ENCODE measurements at places on chromosomes 7 and 10. TPM values are rescaled to one million over a fixed set of nuclear protein-coding genes. Genes with fewer than 3 reads are reported as not detected.
A peak's percentile ranks its signal among the peaks of the same experiment; 100 is the strongest.

The ITIH2 gene
- 0.95 TPM for total RNA-seq

The DNAJC12 gene
- total RNA-seq = 6.4 TPM

The PLCE1 gene
- total RNA-seq = 15.7 TPM

- H3K4me3 ChIP-seq = no peak overlapping the region
- DNase-seq = peak; percentile 61
- no peaks in the 10 kb centered on the region for H3K4me1 ChIP-seq
- H3K36me3 ChIP-seq = no peaks in the 10 kb centered on the region
Measured at GRCh38 chr10:131312478-131312836, 936 bp upstream of the TCERG1L start.

GRCh38 chr7:41881331-41882130 lies 178.6 kb upstream of the INHBA start:
- no peak overlapping the region for H3K4me3 ChIP-seq
- H3K27ac ChIP-seq = no peak overlapping the region
- H3K36me3 ChIP-seq = no peaks in the 10 kb centered on the region
- H3K27me3 ChIP-seq = no peaks in the 10 kb centered on the region
- peaks cover 7% of the 10 kb centered on the region for H3K4me1 ChIP-seq

GRCh38 chr10:77234599-77234998 lies 403.0 kb downstream of the KCNMA1 start:
- H3K36me3 ChIP-seq = no peaks in the 10 kb centered on the region
- H3K27me3 ChIP-seq = no peaks in the 10 kb centered on the region
- no peak overlapping the region for H3K4me3 ChIP-seq
- H3K27ac ChIP-seq = no peak overlapping the region

- H3K36me3 ChIP-seq = peaks cover 15% of the 10 kb centered on the region
- no peak overlapping the region for H3K27ac ChIP-seq
- H3K4me1 ChIP-seq = no peaks in the 10 kb centered on the region
- DNase-seq = no peak
- no peaks in the 10 kb centered on the region for H3K27me3 ChIP-seq
Measured at GRCh38 chr10:67925449-67926005, 41.1 kb downstream of the SIRT1 start.

The ARHGEF35 gene
- total RNA-seq = 10.8 TPM

The CDC123 gene
- 64.3 TPM for total RNA-seq

- H3K27ac ChIP-seq = no peak within 1 kb of the TSS
- peak; percentile 22 for DNase-seq
- H3K27me3 ChIP-seq = no peaks in the 10 kb centered on the region
- peaks cover 7% of the 10 kb centered on the region for H3K4me1 ChIP-seq
- no peak within 1 kb of the TSS for H3K4me3 ChIP-seq
Measured at GRCh38 chr7:143284591-143285469, at the start of gene TMEM139. Gene TMEM139, plus strand, starts transcription at chr7:143284958. Its CDS starts 1,000 bp downstream, at chr7:143285958.

DNA sequence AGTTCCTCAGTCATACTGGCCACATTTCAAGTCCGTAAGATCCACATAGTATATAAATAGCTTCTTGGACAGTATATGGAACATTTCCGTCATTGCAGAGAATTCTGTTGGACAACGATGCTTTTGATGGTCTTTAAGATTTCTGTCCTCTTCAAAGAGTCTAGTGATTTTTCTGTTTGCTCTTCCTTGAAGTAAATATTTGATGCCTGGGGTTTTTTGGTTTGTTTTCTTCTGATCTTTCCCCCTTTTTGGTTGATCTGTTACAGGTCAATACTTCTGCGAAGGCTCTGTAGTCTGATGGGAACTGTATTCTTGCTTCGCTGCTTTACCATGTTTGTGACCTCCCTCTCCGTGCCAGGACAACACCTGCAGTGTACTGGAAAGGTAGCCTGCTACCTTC lies 42.3 kb upstream of the VDAC2 start:
- H3K4me1 ChIP-seq = peaks cover 8% of the 10 kb centered on the region
- H3K36me3 ChIP-seq = peaks cover 2% of the 10 kb centered on the region
- H3K27me3 ChIP-seq = no peaks in the 10 kb centered on the region
- no peak overlapping the region for H3K4me3 ChIP-seq
- DNase-seq = no peak
- peak overlapping the region; percentile 53 for H3K27ac ChIP-seq

DNA sequence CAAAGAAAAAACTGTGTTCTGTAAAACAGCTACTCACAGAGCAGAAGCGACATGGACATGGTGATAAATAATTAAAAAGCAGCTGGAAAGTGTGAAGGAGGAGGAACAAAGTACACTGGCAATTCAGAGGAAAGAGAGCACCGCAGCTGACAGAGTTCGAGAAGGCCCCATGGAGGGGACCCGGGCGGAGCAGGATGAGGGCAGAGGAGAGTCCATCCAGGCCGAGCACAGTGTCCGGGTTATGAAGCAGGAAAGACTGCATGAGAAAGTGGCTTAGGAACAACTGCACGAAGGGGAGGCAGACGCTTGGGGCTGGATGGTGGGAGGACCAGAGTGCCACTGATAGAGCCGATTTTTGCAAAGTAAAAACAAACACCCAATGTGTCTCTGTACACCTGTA lies 185.5 kb downstream of the ZMYND11 start:
- H3K4me3 ChIP-seq = no peak overlapping the region
- H3K27ac ChIP-seq = no peak overlapping the region
- no peaks in the 10 kb centered on the region for H3K4me1 ChIP-seq
- no peak for DNase-seq

- no peaks in the 10 kb centered on the region for H3K27me3 ChIP-seq
- H3K4me3 ChIP-seq = no peak overlapping the region
- no peaks in the 10 kb centered on the region for H3K4me1 ChIP-seq
- H3K36me3 ChIP-seq = peaks cover 44% of the 10 kb centered on the region
- DNase-seq = no peak
- H3K27ac ChIP-seq = no peak overlapping the region
Measured at GRCh38 chr10:87804939-87805569, 13.0 kb downstream of the ATAD1 start.

DNA sequence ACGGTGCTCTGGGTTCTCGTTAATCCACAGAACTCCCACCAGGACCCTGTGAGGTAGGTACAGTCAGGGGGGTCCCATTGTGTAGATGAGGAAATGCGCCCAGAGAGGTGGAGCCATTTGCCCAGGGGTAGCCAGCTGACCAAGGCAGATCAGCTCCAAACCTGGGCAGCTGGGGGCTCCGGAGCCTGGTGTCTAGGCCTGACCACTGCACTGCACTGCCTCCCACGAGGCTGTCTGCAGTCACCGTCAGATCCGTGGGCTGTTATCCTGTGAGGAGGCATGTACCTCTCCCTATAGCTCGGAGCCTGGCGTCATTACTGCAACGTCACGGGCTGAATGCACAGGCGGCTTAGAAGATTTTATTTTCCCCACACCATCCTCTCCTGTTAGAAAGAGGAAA lies 411.8 kb upstream of the FOXK1 start:
- H3K27me3 ChIP-seq = no peaks in the 10 kb centered on the region
- DNase-seq = no peak
- peaks cover 5% of the 10 kb centered on the region for H3K4me1 ChIP-seq
- H3K4me3 ChIP-seq = no peak overlapping the region

DNA sequence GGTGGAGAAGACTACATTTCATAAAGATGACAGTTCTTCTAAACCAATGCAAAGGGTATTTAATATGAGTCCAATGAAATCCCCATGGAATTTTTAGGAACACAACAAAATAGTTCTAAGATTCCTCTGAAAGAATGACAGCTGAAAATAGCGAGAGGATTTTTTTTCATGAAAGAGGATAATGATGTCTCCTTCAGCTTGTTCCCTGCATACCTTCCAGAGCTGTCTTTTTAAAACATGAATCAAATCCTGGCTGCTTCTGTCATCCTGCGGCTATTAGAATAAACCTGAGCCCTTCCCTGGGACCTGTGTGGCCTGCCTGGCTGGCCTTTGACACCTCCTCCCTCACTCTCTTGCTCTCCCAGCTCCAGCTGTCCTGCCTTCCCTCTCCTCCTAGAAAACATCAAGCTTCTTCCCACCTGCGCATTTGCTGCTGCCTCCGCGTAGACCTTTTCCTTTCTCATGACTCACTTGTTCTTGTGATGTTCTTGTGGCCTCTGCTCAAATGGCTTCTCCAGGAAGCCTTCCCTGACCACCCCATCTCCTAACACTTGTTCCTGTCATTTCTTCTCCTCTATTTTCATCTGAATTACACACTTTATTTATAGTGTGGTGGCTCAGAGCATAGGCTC lies 57.4 kb downstream of the EEPD1 start:
- no peak overlapping the region for H3K27ac ChIP-seq
- DNase-seq = no peak
- peaks cover 19% of the 10 kb centered on the region for H3K4me1 ChIP-seq
- no peak overlapping the region for H3K4me3 ChIP-seq

- no peaks in the 10 kb centered on the region for H3K36me3 ChIP-seq
- no peaks in the 10 kb centered on the region for H3K4me1 ChIP-seq
- H3K27ac ChIP-seq = no peak overlapping the region
- H3K27me3 ChIP-seq = no peaks in the 10 kb centered on the region
- H3K4me3 ChIP-seq = no peak overlapping the region
Measured at GRCh38 chr7:132779164-132779563, 202.9 kb upstream of the PLXNA4 start.

DNA sequence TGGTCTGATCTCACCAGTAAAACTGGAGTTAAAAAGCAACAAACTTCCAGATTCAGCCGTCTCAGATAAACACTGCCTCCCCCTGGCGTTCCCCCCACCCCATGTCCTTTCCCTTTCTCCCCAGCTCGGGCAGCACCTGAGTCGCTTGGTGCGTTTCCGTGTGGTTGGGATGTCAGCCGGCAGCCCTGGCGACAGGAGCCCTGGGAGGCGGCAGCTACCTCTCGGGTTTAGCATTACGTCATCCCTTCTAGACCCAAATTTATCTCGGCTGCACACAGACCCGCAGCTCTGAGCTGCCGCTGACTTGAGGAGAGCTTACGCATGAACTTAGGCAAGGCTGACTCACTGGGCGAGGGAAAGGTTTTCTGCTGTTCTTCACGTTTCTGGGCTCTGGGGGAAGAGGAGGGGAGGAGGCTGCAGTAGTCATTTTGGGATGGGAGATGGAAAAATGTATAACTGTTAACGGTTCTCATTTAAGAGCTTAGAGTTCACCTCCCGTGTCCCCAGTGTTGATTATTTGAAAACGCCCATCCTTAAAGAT lies 14.4 kb downstream of the MXI1 start:
- no peaks in the 10 kb centered on the region for H3K27me3 ChIP-seq
- no peak overlapping the region for H3K4me3 ChIP-seq
- H3K4me1 ChIP-seq = peaks cover 15% of the 10 kb centered on the region
- no peaks in the 10 kb centered on the region for H3K36me3 ChIP-seq
- peak overlapping the region; percentile 61 for H3K27ac ChIP-seq

- DNase-seq = no peak
- H3K4me3 ChIP-seq = no peak overlapping the region
- H3K27ac ChIP-seq = no peak overlapping the region
Measured at GRCh38 chr7:35755711-35756110, 45.1 kb upstream of the SEPTIN7 start.

GRCh38 chr7:92735707-92736106 lies 100.7 kb downstream of the CDK6 start:
- no peak overlapping the region for H3K27ac ChIP-seq
- no peaks in the 10 kb centered on the region for H3K4me1 ChIP-seq
- H3K36me3 ChIP-seq = peaks cover 5% of the 10 kb centered on the region
- H3K27me3 ChIP-seq = no peaks in the 10 kb centered on the region

- no peaks in the 10 kb centered on the region for H3K36me3 ChIP-seq
- no peaks in the 10 kb centered on the region for H3K27me3 ChIP-seq
- no peak for DNase-seq
- H3K27ac ChIP-seq = no peak overlapping the region
- no peaks in the 10 kb centered on the region for H3K4me1 ChIP-seq
Measured at GRCh38 chr7:90931986-90932916, 332.0 kb upstream of the FZD1 start.

- DNase-seq = no peak
- no peak overlapping the region for H3K4me3 ChIP-seq
- no peak overlapping the region for H3K27ac ChIP-seq
- H3K36me3 ChIP-seq = no peaks in the 10 kb centered on the region
Measured at GRCh38 chr10:98481404-98481945, 34.7 kb upstream of the HPS1 start.

The INA gene
- 0.31 TPM for total RNA-seq

- H3K27ac ChIP-seq = no peak overlapping the region
- no peaks in the 10 kb centered on the region for H3K27me3 ChIP-seq
- H3K4me3 ChIP-seq = no peak overlapping the region
Measured at GRCh38 chr7:1041551-1042491, 2.5 kb upstream of the GPR146 start.

- H3K27ac ChIP-seq = no peak overlapping the region
- DNase-seq = no peak
- H3K36me3 ChIP-seq = no peaks in the 10 kb centered on the region
- no peaks in the 10 kb centered on the region for H3K27me3 ChIP-seq
- no peaks in the 10 kb centered on the region for H3K4me1 ChIP-seq
- H3K4me3 ChIP-seq = no peak overlapping the region
Measured at GRCh38 chr7:125154930-125155329, 225.3 kb upstream of the POT1 start.

DNA sequence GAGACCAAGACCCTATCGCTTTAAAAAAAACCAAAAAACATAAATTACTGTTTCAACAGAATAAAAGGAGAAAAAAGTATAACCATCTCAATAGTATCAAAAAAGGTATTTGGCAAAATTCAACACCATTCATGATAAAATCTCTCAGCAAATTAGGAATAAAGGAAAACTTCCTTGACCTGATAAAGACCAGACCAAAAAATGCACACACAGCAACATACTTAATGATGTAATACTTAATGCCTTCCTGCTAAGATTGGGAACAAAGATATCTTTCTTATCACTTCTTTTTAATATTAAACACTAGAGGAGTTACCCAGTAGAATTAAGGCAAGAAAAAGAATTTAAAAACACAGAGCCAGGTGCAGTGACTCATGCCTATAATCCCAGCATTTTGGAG lies 79.3 kb downstream of the CNOT4 start:
- H3K36me3 ChIP-seq = peaks cover 11% of the 10 kb centered on the region
- no peak for DNase-seq
- no peaks in the 10 kb centered on the region for H3K27me3 ChIP-seq
- H3K4me3 ChIP-seq = no peak overlapping the region
- H3K4me1 ChIP-seq = no peaks in the 10 kb centered on the region
- H3K27ac ChIP-seq = no peak overlapping the region

The AKR1D1 gene
- not detected for total RNA-seq

- no peaks in the 10 kb centered on the region for H3K27me3 ChIP-seq
- no peaks in the 10 kb centered on the region for H3K4me1 ChIP-seq
- DNase-seq = no peak
- no peaks in the 10 kb centered on the region for H3K36me3 ChIP-seq
- H3K4me3 ChIP-seq = no peak overlapping the region
Measured at GRCh38 chr10:48448796-48449195, 142.3 kb downstream of the MAPK8 start.

DNA sequence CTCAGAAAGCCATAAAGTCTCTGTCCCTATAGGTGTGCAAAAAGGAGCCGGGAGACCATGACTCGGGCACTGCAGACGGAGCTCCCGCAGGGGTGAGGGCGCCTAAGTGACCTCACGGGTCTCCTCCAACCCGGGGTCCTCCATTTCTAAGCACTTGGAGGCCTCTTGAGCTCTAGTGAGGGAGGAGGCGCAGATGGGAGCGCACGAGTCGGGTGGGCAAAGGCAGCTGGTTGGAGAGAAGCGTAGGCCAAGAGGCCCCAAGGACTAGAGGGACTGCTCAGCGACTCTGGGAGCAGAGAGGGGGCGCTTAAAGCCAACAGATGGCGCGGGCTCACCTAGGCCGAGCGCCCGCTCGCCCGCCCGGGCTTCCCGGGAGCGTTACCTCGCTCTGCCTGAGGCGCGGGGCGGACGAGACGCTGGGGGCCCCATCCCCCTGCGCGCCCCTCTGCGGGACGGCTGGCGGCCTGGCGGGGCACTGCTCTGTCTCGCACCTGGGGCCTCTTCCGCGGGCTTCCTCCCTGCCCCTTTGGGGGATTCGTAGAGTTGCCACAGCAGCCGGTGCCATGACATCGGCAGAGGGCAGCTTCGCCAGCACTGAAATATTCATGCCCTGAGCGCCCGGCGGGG lies 523 bp upstream of the CDH23 start:
- H3K27ac ChIP-seq = no peak overlapping the region
- peak; percentile 84 for DNase-seq
- H3K4me1 ChIP-seq = peaks cover 12% of the 10 kb centered on the region
